Activated T-helper 2 cell treated with anti-CD3 and anti-CD28 coated beads, Interferon-gamma antibody, Interleukin-2, Interleukin-4, amounts not matched to agents 10 μg/mL and 5 μg/mL and 100 μg/mL, durations not matched to agents 14 hours and 24 hours and 36 hours (primary cell): ENCODE measurements at places on chromosomes 2 and 18. TPM values are rescaled to one million over a fixed set of nuclear protein-coding genes. Genes with fewer than 3 reads are reported as not detected.

DNA sequence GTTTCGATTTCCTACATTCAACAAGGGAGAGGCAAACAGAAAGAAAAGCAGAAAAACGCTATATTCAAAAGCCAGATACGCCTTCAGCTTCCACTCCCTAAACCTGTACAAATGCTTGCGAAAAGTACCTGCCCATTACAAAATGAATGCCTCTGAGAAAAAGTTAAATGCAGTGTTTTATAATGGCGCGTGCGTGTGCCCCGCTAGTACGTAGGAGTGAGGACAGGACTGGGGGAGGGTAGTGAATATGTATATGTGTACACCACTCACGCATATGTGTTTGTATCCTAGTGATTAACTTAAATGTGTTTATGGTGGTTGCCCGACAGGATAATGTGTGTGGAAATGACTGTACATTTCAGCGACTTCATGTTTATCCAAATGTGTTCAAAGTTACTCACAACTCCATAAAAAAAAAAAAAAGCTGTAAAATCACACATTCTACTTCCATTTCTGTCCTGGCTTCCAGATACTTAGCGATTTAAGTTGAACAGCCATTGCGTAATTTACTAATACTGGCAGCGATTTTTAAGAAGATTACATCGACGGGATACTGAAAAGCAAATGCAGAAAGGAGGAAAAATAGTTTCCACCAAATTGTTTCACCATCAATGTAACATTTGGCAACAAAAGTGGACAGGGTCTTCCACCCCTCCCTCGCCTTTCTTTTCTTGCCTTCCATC lies 1.3 kb downstream of the NEUROD1 start:
- H3K27me3 ChIP-seq: peaks cover 81% of the 10 kb centered on the region
- no peak for DNase-seq
- H3K27ac ChIP-seq: peak overlapping the region; percentile 46
- peaks cover 11% of the 10 kb centered on the region for H3K36me3 ChIP-seq
- peaks cover 29% of the 10 kb centered on the region for H3K4me1 ChIP-seq

DNA sequence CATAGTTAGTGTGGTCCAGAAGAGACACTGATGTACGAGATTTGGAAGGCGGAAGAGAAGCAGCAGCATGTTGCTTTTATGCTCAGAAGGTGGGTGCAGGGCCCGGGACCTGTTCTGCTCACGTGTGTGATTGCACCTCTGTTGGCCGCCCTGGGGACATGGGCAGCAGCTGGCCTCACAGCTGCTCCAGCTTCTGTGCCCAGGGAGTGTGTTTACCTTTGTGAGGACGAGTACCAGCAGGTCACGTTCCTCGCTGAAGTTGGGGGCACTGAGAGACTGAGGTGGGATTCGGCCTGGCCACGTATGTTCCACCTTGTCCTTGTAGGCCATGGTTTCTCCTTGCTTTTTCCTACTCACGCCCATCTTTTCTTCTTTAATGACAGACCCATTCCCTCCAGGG lies 86.3 kb downstream of the PMAIP1 start:
- no peaks in the 10 kb centered on the region for H3K4me1 ChIP-seq
- no peak overlapping the region for H3K4me3 ChIP-seq
- H3K27ac ChIP-seq: no peak overlapping the region
- no peak for DNase-seq

DNA sequence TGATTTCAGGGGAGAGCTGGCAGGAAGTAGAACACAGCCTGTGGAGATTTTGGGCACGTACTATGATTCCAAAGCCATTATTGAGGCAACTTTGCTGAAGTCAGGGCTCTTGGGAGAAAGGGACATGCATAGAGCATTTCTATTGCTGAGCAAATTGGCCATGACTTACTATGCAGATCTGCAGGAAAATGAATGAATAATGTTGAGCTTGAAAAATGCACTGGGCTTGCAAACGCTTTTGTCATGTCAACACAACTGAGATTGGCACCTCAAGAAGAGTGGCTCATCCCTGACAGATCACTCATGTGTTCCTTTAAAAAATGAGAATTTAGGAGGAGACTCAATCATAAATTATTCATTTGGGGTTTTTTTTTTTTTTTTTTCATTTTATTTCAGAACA lies 230.5 kb downstream of the MBD2 start:
- H3K27ac ChIP-seq: no peak overlapping the region
- DNase-seq: no peak
- no peaks in the 10 kb centered on the region for H3K4me1 ChIP-seq
- no peak overlapping the region for H3K4me3 ChIP-seq

- peaks cover 21% of the 10 kb centered on the region for H3K27me3 ChIP-seq
- H3K27ac ChIP-seq: peak overlapping the region; percentile 79
- no peaks in the 10 kb centered on the region for H3K36me3 ChIP-seq
- H3K4me3 ChIP-seq: peak overlapping the region; percentile 37
These were observed 29.9 kb downstream of the LYPD6B start for GRCh38 chr2:149068225-149068995.

DNA sequence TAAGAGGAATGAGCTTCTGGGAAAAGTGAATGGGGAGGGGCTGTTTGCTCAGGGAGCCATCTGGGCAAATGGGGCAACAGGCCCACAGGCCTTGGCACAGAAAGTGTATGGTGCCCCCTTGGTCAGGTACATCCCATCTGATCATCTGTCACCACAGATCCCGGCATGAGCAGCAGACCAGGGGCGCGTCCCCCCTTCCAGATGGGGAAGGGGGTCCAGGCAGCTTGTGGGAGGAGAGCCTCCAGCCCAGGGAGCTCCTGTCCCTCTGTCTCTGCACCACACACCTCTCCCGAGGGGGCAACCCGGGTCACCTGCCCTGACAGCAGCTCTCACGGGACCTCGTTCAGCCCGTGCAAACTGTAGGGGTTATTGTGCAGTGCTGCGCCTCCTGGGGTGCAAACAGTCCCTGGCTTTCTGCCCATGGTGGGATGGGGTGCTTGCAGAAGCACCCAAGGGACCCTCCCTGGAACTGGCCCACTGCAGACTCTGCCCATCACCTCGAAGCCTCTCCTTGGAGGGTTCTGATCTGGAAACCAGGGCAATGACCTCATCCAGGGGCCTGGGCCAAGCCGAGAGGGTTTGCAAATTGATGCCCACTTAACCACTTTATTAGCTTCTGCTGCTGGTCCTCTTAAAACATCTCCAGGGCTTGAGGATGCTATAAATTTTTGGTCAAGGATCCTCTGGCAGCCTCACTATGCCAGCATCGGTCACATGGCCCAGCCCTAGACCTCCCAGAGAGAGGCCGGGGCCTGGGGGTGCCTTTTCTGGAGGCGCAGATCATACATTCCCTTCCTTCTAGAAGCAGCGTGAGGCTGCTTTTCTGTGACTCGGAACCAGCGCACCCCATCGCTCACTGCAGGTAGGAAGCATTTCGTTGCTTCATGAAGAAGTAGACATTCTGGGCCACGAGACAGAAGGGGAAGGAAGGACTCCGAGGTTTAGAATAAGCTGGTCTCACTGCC lies 7.6 kb upstream of the BOK start:
- H3K4me1 ChIP-seq: peaks cover 2% of the 10 kb centered on the region
- no peak overlapping the region for H3K4me3 ChIP-seq
- no peak overlapping the region for H3K27ac ChIP-seq
- DNase-seq: no peak

The GALNT13 gene
- total RNA-seq: not detected in 2 replicates

The ADI1 gene
- total RNA-seq: 39.8 and 42.7 TPM in 2 replicates

The PJVK gene
- 1.7 and 2.0 TPM in 2 replicates for total RNA-seq
